Thymus (tissue), 14 donors: ENCODE measurements at places on chromosomes 7 and 10. TPM values are rescaled to one million over a fixed set of nuclear protein-coding genes. Genes with fewer than 3 reads are reported as not detected.

DNA sequence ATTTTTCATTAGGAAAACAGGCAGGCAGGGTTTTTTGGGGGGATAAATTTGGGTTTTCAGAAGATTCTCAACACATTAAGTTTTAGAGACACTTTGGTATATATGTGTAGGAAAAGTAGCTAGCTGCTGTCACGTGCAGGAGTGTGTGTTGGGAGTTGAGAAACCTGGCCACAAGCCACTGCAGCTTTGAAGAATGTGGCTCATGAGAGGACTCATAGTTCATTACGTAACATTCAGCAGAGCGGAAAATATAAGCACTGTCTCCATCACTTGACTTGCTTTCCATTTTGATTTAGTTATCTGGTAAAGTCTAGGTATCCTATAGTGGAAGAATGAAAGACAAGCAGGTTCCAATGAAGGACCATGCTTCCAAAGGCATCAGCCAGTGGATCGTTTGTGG, 31.2 kb downstream of the SMNDC1 start:
- no peak for DNase-seq

GRCh38 chr7:149454006-149454405, 6.9 kb downstream of the ZNF777 start:
- DNase-seq = no peak

GRCh38 chr10:101690461-101690860, 4.5 kb downstream of the FBXW4 start:
- DNase-seq = no peak

GRCh38 chr10:24944512-24945255, 7.7 kb downstream of the PRTFDC1 start:
- DNase-seq = no peak

DNA sequence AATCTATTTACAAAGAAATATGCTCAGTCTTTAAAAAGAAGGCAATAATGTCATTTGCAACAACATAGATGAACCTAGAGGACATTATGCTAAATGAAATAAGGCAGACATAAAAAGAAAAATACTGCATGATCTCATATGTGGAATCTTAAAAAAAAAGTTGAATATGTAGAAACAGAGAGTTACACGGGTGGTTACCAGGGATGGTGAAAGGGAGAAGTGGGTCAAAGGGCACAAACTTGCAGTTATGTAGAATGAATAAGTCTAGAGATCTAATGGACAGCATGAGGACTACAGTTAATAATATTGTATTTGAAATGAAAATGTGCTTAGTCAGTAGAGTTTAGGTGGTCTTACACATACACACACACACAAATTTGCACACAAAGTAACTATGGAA, 88.2 kb upstream of the CCDC71L start:
- no peak for DNase-seq

- DNase-seq = no peak
Measured at GRCh38 chr7:30617359-30617758, 22.7 kb downstream of the GARS1 start.

- no peak for DNase-seq
Measured at GRCh38 chr7:25864511-25864910, 287.5 kb upstream of the NFE2L3 start.

DNA sequence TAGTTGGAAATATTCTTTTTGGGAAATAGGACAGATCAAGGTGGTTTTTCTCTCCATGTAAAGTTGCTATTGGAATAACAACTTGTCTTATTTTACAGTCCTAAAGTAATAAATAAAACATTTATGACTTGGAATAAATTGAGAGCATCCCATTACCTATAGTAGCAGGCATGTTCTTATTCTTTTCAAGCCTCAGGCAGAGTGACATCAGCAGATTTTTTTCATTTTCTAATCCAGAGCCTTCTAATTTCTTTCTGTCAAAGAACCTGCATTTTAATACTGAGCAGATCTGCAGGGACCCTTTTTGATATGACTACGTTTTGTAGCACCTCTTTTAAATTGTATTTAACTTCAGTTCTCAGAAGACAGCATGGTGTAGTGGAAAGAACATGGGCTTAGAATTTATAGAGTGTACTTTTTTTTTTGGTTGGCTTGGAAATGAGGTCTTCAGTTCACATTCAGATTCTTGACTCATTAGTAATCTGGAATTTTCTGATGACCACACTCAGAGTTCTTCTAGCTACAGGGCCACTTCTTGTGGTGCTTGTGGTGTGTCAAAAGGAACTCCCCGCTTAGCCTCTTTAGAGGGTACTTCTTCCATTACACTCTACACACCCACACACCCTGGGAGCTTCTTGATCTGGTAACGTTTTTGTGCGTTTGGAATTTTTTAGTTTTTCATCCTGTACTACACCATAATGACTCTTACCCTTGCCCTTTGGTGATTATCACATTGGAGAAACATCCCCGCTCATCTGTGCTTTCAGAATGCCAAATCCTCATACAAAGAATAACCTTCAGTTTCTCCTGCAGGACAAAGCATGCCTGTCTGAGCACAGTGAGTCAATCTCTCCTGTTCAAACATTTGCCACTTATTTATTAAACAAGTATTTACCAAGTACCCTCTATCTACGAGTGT, 34.6 kb downstream of the AGK start:
- no peak for DNase-seq

GRCh38 chr10:34275626-34276130, 539.4 kb downstream of the PARD3 start:
- DNase-seq = no peak

DNA sequence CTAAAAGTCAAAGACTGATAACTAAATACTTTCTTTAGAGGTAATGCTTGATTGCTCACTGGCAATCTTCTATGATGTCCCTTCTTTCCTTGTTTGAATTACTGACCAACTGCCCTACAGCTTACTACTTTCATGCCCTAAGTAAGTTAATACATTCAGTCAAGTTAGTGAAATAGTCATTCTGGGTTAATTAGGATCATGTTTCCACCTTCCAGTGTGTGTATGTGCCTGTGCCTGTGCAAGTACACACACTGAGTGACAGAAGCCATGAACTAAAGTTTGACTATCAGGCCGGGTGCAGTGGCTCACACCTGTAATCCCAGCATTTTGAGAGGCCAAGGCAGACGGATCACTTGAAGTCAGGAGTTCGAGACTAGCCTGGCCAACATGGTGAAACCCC, 187.9 kb downstream of the CACNA2D1 start:
- no peak for DNase-seq

DNA sequence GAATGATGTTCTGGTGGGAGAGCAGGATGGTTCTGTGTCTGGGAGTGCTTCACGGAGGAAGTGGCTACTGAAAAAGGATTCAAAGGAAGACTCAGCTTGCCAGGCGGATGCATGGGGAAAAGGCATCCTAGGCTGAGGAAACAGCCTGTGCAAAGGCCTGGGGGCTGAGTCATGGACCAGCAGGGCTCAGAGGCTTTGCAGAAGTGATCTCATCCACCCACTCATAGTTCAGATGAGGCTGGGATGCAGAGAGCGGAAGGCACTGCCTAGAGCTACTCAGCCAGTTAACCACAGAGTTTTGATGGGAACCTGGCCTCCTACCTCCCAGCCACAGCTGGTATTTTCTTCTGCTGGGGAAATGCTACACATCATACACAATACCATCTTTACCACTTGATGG, 15.8 kb upstream of the ADAMTS14 start:
- no peak for DNase-seq

Gene OPN4
- under 0.01 TPM for total RNA-seq

Gene SDK1
- 3.2 TPM for total RNA-seq

Gene AKR1D1
- 0.05 TPM for total RNA-seq

Gene MRPS24
- total RNA-seq = 107 TPM
